Stimulated activated CD8-positive, alpha-beta memory T cell treated with anti-CD3 and anti-CD28 coated beads, Interleukin-12 subunit alpha, Interleukin-12 subunit beta, amount 100 ng/mL, for 1 hour (primary cell): ENCODE measurements at places on chromosomes 16 and 17.

- DNase-seq = no peak
These were observed 91.3 kb upstream of the SEC14L1 start for GRCh38 chr17:77049440-77049839.

DNA sequence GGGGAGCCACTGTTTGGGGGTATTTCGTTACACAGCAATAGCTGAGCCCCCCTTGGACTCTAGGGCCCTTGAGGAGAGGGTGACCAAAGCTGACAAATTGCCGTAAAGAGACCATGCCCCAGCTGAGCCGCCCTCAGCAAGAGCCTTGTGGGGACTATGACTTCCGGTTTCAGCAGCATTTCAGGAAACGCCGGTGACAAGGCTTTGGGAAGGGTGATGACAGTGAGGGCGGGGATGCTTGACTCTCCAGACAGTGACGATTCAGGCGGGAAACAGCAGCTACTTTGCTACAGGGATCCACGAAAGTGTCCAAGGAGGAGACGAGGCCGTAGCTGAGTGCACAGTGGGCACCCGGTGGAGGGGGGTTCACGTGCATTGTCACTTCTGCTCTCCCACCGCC is 360.8 kb downstream of the C16orf95 start:
- no peak for DNase-seq

DNA sequence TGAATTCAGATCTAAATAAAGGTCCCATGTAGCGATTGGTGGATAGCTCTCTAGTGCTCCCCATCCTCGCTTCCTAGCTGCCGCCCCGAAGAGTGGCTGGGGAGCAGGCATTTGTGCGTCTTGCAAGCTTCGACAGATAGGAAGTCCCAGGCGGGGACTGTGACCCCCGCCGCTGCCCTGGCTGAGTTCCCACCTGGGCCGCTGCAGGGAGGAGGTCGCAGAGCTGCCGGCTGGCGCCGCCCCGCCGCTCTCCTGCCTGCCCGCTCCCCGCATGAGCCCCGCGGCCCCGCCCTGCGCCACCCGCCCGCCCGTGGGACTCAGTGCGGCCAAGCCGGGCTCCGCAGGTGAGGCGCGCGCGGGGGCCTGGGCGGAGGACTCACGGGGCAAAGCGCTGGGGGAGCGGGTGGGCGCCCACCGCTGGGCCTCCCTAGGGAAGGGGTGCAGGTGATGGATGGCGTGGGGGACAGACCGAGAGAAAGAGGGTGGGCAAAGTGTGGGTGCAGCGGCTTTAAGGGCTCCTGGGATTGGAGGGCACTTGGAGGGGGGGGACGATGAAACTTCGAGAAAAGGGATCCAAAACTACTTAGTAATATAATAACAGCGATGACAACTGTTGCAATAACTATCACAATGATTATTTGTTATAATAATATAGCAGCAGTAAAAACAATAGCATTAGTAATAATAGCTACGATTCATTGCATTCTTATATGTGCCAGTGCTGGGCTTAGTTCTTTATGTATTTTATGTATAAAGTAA is at the start of gene OTOA:
Gene OTOA, plus strand, starts transcription at position 80 of the 759 bp plus-strand sequence. CDS start 14,547 bp downstream, outside the sequence.
- no peak for DNase-seq

- no peak for DNase-seq
These were observed 13.7 kb downstream of the ACSM1 start for GRCh38 chr16:20683812-20684211.

DNA sequence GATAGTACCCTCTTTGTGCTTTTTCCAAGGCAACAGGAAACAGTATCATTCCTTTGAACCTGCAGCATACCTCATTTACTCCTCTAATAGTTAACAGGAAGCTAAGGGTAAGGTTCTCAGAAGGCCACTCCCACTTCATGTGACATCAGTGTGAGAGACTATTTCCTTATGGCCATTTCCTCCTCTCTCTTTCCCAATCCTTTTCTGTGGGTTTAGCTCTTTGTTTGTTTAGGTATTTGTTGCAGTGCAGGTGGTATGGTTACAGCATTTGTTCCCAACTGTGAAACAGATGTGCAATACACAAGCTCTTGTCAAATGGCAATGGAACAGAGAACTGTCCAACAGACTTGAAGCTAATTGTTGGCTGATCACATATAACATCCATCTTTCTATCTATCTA is 14.7 kb downstream of the TMC5 start:
- no peak for DNase-seq
